NCI-H2029 treated with DMSO at 0.1 percent for 48 hours (cell line): ENCODE measurements at places on chromosomes 5 and 9.

- DNase-seq: no peak
These were observed 56.8 kb downstream of the NIPAL4 start for GRCh38 chr5:157516626-157517325.

GRCh38 chr5:118392491-118392890 lies 595.9 kb downstream of the DTWD2 start:
- DNase-seq: no peak

GRCh38 chr9:86079865-86080469 lies 19.4 kb downstream of the GOLM1 start:
- no peak for DNase-seq

- no peak for DNase-seq
These were observed 31.3 kb downstream of the ADAMTS2 start for GRCh38 chr5:179313849-179314521.

DNA sequence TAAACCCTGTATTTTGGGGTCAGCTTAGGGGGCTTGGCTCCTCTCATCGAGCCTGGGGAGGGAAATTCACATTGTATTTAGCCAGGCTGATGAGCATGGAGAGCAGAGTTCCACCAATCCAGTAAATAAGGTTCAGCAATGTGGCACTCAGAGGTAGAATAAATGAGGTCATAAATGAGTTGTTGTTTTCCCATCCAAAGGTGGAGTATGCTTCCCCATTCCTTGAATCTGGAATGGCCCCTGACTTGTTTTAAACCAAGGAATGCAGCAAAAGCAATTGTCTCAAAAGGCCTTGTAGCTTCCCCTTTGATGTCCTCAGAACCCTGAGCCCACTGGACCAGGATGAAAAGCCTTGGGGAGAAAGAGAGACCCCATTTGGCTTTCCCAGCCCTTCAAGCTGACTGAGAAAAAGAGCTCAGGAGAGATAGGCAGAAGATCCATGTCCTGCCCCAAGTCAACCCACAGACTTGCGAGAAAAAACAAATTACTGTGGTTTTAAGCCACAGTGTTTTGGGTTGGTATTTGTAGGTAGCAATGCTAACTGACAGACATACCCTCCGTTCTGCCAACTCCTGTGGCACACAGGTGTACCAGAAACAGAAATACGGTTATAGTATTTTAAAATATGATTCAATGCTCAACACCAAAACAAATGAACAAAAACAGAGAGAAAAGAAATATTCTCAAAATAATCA lies 566.0 kb upstream of the DMAC1 start:
- no peak for DNase-seq

DNA sequence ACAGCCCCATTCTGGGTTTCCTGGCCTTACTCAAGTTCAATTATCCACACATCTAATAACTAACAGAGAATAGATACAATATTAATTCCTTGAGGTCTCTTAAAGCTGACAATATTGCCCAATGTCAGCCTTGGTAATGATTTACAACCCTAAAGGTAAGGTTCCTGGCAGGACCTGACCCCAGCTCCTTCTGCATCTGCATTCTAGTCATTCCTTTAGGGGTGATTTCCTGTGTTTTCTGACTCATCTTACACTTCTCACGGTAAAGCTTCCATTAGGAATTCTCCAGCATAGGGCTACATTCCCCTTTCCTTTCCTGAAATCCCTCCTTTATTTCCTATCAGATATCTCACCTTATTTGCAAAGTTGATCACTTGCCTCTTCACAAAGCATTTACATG lies 9.3 kb downstream of the HAVCR1 start:
- no peak for DNase-seq

- DNase-seq: no peak
These were observed 59.0 kb downstream of the TLE4 start for GRCh38 chr9:79630521-79631403.

DNA sequence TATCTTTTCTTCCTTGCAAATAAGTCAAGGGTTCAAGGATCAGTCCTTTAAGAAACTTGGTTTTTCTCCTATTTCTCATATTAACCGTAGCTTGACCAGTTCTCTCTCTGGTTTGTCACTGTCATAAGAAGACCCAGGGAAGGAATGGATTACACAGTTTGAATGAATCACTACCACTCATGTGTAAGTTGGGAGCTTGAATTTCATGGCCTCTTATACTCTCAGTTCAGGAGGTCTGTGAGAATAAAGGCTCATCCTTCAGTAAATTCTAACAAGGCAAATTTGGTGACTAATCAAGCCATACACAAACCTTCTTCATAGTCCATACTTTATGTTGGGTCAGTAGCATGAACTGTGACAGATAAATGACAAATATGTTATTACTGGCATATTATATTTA lies 323.1 kb upstream of the ACTBL2 start:
- DNase-seq: no peak

DNA sequence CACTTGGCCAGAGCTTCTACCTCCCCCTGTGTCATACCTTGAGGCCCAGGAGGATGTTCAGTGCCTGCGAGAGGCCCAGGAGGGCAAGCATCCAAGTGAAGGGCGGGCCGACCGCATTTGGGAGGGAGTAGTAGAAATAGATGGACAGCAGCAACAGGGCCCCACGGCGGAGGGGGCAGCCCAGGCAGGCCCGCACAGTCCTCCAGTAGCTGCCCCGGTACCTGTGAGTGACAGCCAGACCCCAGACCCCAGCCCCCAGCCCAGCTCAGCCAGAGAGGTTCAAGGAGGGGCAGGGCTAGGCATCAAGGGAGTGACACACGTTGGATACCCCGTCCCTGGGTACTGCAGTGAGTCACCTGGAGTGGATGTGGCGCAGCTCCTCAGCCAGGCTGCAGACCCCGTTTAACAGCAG lies 1.4 kb downstream of the STING1 start:
- DNase-seq: no peak

GRCh38 chr5:35819668-35820067 lies 37.0 kb upstream of the IL7R start:
- no peak for DNase-seq

GRCh38 chr5:169668732-169669131 lies 31.7 kb downstream of the DOCK2 start:
- no peak for DNase-seq

- DNase-seq: no peak
These were observed 105.1 kb upstream of the SLC25A48 start for GRCh38 chr5:135729321-135729786.

DNA sequence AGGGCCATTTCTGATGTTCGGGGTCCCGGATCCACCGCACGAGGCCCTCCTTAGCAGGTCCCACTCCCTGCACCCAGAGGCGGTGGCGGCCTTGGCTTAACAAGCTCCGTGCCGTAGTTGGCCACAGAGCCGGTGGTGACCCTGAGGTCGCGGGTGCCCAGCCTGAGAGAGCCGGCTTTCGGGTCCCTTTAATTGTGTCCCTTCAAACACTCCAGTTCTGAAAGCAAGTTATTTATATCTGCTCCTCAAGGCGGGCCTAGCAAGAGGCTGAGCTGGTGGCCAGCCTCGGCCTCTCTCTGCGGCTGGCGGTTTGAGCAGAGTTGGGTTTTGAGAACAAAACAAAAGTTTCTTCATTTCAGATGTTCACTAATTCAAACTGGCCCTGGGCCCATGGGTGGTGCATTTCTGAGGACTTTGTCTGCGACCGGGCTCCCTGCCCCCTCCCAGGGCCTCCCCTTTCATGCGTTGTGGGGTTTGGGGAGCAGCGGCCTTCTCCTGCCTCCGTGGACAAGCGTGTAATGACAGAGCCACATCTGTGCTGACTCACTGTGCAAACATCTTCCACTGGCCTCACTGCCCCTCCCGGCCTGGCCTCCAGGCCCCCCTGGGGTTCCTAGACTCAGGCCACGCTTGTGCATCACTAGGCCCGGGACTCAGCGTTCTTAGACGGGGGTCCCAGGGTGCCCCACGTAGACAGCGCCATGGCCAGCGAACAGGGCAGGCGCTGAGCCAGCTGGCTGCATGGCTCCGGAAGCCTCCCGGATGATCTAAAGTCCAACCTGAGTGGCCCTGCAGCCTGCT lies 49.4 kb upstream of the COL5A1 start:
- DNase-seq: no peak

DNA sequence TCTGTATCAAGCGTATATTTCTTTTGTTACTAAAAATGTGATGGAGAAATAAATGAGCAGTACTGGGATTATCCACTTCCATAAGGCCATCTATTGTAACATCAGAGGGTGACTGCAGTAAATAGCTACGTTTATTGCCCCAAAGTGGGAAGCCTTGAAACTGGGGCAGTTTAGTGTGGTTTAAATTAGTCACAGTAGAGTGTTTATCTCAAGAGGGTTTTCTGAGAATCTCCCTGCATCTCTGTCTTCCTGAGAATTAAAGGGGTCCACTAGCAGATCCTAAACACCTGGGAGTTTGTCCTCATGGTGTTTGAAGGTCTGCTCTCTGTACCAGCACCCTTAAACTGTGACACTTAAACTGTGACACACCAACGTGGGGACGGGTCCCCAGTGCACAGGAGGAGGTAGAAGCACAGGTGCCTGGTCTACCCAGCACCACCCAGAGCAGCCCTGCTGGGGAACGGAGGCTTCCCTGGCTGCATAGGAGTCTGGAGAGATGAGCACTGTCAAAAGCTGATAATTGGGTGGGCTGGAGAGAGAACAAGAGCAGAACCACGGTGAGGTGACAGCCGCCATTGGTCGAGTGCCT lies 25.2 kb downstream of the PRRC2B start:
- DNase-seq: no peak

GRCh38 chr5:33824516-33825195 lies 67.1 kb downstream of the ADAMTS12 start:
- no peak for DNase-seq

GRCh38 chr5:5217371-5217770 lies 77.2 kb downstream of the ADAMTS16 start:
- no peak for DNase-seq

DNA sequence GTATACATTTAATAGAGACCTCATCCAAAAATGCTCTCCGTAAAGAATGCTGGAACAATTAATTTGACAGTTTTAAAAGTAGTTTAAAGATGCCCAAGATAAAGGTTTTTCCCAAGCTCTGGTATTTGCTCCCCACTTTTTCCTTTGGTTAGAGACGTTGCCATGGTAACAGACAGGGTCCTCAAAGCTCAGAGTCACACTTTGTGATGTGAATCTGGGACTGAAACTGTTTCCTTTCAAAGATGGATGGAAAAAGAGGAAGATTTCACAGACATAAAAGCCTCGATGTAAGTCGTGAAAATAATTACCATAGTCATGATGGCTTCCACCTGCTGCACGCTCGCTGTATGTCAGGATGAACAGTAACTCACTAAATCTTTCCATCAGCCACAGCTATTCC lies 229.5 kb downstream of the MSX2 start:
- DNase-seq: no peak
